ENCODE measurements at places on chromosomes 4 and X.

DNA sequence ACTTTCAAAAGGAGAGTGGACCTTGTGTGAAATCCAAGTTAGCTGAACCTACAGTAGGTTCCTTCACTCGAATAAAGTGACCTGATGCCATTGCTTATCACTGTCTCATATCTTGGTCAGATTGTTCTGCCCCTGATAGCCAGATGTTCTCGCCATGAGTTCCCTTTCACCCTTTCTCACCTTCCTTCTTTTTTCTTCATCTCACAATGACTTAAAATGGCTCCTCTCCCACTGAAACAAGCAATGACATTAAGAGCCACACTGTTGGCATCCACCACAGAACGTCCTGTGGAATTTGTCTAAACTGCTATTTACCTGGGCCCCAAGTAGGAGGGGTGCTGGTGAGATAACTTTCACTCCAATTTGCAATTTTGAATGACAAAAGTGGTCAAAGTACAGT lies 227.6 kb upstream of the PPP1R2C start:
- DNase-seq = no peak

DNA sequence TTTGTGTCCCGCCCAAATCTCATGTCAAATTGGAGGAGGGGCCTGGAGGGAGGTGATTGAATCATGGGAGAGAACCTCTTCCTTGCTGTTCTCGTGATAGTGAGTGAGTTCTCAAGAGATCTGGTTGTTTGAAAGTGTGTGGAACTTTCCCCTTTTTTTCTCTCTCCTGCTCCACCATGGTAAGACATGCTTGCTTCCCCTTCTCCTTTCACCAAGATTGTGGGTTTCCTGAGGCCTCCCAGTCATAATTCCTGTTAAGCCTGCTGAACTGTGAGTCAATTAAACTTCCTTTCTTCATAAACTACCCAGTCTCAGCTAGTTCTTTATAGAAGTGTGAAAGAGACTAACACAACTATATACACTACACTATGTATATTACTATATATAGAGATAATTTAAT lies 697.8 kb upstream of the HS3ST1 start:
- DNase-seq = no peak

GRCh38 chr4:41656572-41657520 lies 91.7 kb downstream of the PHOX2B start:
- DNase-seq = no peak

DNA sequence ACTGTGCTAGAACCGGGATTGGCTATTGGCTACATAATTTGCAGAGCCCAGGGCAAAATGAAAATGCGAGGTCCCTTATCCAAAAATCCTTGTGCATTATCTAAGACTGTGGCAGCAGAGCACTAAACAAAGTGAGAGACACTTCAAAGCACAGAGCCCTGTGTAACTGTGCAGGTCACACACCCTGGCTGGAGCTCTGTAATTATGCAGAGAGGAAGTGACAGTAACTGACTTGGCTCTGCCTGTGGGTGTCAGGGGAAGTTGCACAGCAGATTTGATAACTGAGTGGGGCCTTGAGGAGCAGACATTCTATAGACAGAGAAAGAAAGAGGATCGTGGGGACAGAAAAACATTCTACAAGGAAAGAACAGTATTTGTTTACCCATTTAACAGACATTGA lies 173.5 kb upstream of the FMR1 start:
- no peak for DNase-seq

DNA sequence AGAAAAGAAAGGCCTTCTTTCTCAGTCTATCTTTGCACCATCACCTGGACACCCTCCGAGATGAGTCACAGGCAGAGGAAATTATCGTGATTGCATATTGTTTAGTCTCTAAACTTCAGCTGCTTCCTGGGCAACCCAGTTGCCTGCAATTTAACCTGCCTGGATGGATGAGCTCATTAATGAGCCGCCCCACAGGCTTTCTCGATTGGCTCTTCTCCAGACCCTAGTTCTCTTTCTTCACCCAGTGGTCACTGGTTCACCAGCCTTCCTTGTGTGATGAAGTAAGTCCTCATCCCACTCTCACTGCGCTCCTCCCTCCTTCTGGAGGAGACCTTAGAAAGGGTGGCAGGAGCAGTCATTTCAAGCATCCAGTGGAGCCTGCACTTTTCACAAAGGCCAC lies 94.4 kb downstream of the SOWAHB start:
- DNase-seq = no peak

- no peak for DNase-seq
Observed at GRCh38 chr4:13706120-13706519, 78.6 kb upstream of the BOD1L1 start.
